Right kidney (tissue), 9 donors: ENCODE measurements at places on chromosomes 4 and X.
A peak's percentile ranks its signal among the peaks of the same experiment; 100 is the strongest.

DNA sequence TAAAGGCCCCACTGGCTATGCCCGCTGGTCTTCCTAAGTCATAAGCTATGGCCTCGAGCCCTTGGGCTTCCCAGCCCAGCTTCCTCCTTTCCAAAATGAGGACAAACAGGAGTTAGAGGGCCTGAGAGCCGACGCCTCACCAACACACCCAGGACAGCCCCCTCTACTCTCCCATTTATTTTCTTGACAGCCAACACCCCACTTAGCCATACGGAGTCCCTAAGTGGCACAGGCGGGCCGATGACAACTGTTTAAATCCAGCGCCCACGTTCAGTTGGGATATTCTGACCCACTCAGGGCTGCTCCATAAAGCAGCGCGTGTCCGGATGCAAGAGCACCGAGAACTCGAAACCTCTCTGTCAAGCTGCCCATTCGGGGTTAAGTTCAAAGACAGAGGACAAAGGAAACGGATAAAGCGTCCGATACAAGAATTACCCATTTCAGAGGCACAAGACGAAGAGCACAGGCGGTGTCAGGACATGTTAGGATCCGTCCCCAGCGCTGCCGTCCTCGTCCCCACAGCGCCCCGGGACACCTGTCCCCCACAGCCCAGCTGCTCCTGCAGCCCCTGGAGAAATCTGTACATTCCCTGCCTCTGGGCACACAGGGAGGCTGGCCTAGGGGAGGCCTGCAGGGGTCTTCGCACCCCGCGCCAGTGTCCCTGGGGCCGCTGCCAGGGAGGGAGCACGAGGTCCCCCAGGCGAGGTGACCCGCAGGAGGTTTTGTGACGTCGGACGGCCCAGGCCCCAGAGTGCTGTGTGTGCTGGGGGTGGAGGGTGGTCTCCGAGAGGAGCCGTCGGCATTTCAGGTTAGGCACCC lies 1.2 kb downstream of the PRKX start:
- DNase-seq, result peak; percentile 55

DNA sequence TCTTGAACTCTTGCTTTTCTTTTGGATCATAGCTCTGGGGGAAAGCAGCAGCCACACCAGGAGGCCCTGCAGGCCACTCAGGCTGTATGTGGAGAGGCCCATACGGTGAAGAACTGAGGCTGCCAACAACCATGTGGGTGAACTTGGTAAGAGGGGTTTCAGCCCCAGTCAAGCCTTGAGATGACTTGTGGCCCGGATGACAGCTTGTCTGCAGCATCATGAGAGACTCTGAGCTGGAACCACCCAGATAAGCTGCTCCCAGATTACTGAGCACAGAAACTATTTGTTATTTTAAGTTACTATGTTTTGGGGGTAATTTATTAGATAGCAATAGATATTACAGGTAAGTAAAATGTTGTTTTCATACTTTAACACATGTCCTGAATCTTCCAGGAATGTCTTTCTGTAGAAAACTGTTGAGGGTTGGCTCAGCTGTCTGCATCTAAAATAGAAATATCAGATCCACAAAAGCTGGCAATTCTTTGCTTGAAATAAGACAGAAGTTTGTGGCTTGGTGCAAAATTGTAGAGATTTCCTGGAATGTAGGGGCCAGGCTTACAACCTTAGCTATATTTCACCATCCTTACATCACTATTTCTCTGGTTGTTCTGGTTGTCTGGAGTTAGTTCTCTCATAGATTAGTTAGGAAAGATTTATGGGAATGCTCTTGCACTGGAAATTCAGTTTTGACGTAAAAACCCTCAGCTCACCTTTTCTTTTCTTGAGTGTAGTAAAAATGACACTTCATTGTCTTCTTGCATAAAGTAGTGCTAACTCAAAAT lies 272.1 kb downstream of the RAPGEF2 start:
- no peak for DNase-seq

- DNase-seq, result no peak
Observed at GRCh38 chr4:1187182-1187581, 14.8 kb upstream of the SPON2 start.

DNA sequence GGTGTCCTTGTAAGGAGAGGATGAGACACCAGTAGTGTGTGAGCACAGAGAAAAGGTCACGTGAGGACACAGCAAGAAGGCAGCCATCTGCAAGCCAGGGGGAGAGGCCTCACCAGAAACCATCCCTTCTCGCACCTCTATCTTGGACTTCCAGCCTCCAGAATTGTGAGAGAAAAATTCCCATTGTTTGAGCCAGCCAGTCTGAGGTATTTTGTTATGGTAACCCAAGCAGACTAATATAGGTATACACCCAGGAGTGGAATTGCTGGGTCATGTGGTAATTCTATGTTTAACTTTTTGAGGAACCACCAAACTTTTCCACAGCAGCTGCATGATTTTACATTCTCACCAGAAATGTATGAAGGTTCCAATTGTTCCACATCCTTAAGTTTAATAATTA lies 25.6 kb downstream of the ZDHHC9 start:
- no peak for DNase-seq

DNA sequence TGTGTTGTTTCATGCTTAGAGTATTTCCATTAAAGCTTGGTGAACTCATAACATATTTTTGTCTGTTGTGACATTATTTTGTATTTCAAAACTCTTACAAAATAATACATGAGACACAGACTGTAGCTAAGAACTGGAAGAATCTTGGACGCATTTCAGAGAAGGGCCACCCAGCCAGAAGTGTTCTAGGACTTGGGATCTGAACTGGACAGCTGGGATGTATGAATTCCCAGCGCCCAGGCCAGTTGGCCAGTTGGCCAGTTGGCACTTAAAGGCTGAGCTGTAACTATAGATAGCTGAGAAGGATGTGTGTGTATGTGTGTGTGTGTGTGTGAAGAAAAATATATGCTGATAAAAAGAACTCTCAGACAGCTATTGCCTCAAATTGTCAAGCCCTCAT lies 193.4 kb upstream of the GPR101 start:
- no peak for DNase-seq

DNA sequence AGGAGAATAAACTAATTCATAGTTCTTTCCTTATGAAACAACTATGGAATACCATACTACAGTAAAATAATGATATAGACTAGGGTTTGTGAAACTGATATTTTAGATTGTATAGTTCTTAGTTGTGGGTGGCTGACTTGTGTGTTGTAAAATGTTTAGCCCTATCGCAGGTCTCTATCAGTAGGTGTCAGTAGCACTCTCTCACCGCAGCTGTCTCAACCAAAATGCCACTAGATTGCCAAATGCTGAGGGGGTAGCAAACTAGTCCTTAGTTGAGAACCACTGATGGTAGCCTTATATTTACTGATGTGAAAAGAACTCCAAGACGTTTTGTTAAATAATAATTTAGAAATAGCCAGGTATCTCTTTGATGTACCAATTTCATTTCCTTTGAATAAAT lies 48.1 kb downstream of the RHOXF2B start:
- DNase-seq, result no peak

GRCh38 chr4:1731180-1731579 lies 9.9 kb downstream of the TACC3 start:
- no peak for DNase-seq

DNA sequence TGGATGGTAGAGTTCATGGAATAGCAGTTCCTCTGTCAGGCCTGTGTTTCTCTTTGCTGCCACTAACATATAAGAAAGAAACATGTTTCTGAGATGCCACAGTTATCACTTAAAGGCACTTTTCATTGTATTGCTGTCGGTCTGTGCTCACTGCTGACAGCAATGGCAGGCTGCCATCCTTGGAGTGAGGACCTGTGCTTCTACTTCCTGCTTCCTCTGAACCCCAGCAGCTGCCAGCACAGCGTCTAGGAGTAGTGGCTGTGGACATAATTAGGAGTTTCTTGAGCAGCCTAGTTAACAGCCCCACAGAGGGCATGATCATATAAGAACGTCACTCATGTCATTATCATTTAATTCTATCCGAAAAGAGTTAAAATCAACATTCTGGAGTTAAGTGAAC lies 30.5 kb downstream of the F11 start:
- no peak for DNase-seq

DNA sequence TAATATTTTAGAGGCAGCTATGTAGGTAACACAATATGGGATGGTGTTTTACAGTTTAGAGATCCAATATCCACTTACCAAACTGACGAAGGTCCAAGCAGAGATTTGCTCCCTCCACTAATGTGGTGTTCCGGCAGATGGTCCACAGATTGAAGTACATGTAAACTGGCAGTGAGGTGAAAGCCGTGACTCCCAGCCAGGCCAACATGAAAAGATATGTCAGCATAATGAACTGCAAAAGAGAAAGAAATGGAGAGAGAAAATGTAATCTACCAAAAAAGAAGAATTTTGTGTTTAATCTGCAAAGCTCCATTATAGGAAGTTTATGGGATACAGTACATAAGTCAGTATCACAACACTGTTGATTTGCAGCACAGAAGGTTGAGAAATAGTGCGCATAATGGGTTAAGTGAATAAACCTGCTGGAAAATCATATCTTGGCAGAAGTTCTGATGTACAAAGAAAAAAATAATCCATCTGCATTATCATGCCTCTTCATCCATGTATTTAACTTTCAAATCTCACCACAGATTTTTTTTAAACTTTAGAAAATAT lies 160.2 kb downstream of the GPM6A start:
- DNase-seq, result no peak

DNA sequence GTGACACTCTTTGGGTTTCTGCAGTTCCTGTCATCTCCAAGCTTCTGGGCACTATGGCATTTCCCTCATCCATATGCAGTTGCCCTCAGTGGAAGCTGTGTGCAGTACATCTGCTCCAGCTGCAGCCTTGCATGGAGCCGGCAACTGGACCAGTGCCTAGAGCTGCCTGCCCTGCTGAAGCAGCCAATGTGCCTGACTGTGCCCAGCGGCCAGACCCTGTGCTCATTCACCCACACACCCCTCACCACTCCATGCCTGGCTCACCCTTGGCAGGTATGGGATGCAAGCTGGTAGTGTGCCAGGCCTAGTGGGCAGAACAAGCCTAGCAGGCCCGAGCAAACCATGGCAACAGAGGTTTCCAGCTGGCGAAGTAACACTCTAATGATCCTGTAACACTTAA lies 370.8 kb downstream of the FSTL5 start:
- DNase-seq, result no peak

GRCh38 chrX:30241724-30242415 lies at the start of gene MAGEB4:
Gene MAGEB4 (plus strand): TSS chrX:30242000. CDS start chrX:30242136, 136 bp downstream.
- DNase-seq, result no peak

DNA sequence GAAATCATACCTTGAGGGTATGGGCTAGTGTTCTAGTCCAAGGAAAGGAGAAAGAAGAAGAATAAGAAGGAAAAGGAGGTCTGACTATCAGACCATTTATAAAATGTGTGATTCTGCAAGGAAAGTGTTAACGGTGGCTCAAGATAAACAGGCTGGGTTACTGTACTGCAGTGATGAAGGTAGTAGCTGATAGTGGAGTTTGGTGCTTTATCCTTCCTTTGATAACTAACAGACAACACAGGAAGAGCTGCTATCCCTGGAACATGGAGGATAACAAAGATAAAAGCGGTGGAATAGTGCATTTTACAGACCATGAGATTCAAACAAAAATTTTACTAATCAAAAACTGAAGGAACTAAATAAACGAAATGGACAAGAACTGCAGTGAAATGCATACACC lies 2.6 kb downstream of the UNC5C start:
- DNase-seq, result no peak

DNA sequence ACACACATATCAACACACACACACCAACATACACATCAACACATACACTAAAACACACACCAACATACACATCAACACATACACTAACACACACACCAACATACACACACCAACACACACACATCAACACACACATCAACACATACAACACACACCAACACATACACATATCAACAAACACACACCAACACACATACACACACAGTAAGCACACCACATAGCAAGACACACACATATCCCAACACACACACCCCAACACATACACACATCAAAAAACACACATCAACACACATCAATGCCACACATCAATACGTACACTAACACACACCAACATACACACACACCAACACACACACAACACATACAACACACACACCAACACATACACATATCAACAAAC lies 40.9 kb upstream of the MAN2B2 start:
- DNase-seq, result no peak

DNA sequence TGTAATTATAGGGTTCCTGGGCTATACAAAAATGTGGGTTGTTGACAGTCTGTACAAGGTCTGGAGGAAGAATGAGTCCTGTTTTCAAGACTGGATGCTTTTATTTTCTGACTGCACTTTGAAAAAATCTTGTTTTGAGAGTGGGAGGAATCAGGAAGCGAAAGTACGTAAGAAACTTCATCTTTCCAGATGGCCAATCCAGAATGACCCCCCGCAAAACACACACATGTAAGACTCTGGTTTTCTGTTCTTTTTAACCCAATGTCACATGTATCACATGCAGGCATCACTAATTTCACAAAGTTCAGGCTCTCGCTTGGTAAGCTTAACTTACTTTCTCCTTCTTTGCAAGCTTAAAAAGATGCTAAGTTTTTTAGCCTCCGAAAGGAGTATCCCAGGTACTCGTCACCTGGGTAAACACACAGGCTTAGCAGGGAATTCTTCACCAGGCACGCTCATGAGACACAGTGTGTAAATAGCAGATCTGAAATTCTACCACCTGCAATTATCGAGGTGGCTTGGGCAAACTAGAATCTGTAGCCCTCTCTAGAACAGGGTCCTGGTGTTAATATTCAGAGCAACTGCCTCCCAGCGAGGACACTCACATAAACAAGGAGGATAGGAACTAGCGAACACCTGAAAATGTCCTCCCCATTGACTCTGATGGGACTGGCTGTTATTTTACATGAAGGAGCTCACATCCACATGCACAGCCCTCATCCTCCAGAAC lies 90.7 kb downstream of the NSUN7 start:
- DNase-seq, result no peak

DNA sequence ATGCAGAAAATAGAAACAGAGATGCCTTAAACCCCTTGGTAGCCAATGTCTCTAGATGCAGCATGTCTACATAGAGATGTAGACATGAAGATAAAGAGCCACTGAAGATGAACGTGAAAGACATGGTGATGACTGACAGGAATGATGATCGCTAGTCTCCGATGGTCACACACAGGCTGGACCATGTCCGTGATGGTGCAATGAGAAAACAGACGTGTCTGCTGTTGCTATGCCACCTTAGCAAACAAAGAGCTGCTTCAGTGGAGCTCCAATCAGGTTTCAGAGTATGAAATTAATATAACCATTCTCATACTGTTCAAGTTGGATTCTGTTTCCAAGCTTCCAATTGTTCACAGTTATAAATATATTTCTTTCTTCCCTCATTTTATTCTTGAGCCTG lies 256.5 kb downstream of the CAMK2D start:
- no peak for DNase-seq

DNA sequence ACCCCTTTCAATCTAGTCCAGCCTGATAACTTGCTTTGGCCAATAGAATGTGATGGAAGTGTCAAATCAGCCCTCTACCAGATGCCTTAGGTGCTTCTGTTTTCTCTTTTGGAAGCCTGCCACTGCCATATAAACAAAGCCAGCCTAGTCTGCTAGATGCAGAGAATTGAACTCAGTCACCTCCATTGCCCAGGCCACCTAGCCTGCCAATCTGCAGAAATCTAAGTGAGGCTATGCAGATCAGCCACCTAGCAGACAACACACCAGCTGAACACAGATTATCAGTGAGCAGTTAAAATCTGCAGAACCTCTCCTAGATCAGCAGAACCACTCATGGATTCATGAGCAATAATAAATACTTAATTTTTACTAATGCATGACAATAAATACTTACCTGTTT lies 1108.2 kb downstream of the PCDH18 start:
- DNase-seq, result no peak
